Activated T-helper 1 cell treated with anti-CD3 and anti-CD28 coated beads, Interleukin-2, amount 50 U/mL, for 16 hours (primary cell): ENCODE measurements at places on chromosomes 4 and X.

GRCh38 chrX:49272421-49272820 lies 2.8 kb downstream of the PPP1R3F start:
- no peak for DNase-seq

DNA sequence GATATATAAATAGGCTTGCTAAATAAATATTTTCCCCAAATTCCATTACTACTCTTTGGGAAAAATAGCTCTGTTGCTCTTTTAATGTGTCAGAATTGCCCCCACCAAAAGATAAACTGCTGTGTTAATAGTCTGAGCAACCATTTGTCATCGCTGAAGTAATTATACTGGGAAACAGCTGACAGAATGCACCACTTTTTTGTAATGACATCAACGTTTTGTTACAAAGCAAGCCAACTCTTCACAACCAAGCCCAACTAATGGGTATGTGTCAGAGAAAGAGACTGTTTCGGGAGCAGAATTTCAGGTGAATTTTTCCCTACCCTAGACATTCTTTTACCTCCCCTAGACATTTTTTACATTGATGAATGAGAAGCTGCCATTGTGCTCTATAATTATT lies 405.0 kb upstream of the MAGEB18 start:
- DNase-seq, result no peak

- no peak for DNase-seq
Measured at GRCh38 chr4:149031399-149031798, 589.2 kb upstream of the NR3C2 start.

DNA sequence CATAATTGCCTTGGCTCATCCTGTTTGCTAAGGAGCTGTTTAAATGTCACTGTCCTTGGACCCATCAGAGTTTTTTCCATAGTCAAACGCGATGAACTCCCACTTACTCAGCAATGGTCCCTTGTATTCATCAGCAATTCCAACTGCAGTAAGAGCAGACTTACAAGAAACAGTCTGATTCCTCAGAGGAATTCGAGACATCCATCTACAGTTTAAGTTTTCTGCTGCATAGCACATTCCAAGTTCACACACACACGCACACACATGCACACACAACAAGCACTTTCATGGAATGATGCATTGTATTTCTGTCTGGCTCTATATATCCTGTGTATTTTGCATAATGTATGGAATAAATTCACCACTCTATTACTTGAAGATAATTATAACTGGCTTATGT lies 32.7 kb upstream of the TMEM150C start:
- DNase-seq, result no peak

- no peak for DNase-seq
Measured at GRCh38 chr4:133385161-133385954, 236.3 kb downstream of the PCDH10 start.

GRCh38 chr4:94665500-94666404 lies 92.0 kb upstream of the BMPR1B start:
- DNase-seq, result no peak

DNA sequence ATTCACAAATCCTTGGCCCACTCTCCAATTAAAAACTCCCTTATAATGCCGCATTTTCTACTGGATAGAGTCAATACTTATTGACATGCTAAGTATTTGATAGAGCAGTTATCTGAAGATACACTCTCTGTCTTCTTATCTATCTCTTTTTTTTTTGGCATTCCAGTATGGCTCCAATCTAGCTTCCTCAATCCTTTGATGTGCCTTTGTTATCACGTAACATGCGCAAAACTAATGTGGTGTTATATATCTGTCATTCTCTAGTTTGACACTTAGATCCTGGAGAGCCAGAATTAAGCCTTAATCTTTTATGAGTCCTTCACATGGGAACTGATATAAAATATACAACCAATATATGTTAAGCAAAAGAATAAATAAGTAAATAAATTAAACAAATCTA lies 54.7 kb downstream of the VSIG4 start:
- no peak for DNase-seq

GRCh38 chr4:9773471-9773870 lies 8.0 kb upstream of the DRD5 start:
- DNase-seq, result no peak

DNA sequence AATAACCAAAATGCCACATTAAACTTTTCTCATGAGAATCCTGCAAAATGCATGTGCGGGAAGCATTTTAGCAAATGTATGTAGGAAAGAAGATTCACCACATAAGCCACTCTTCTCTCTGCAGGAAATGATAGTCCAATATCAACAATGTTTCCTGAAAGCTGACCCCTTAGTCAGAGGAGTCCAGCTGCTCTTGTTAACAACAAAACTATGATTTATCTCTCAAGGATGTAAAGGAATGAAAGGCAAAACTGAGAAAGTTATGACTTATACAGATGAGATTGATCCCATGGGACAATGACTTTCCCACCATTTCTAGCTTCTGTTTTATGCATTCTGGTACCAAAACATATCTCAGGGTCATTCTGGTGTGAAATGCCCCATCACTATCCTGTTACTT lies 125.0 kb upstream of the EDNRA start:
- no peak for DNase-seq

- DNase-seq, result no peak
Measured at GRCh38 chrX:906586-906985, 276.0 kb downstream of the SHOX start.

GRCh38 chr4:30073011-30073710 lies 647.0 kb upstream of the PCDH7 start:
- DNase-seq, result no peak

GRCh38 chr4:8028884-8029568 lies 89.4 kb upstream of the AFAP1 start:
- DNase-seq, result no peak

GRCh38 chr4:3719836-3720235 lies 46.3 kb upstream of the ADRA2C start:
- DNase-seq, result no peak

- no peak for DNase-seq
Measured at GRCh38 chr4:84852081-84852480, 114.4 kb downstream of the WDFY3 start.

DNA sequence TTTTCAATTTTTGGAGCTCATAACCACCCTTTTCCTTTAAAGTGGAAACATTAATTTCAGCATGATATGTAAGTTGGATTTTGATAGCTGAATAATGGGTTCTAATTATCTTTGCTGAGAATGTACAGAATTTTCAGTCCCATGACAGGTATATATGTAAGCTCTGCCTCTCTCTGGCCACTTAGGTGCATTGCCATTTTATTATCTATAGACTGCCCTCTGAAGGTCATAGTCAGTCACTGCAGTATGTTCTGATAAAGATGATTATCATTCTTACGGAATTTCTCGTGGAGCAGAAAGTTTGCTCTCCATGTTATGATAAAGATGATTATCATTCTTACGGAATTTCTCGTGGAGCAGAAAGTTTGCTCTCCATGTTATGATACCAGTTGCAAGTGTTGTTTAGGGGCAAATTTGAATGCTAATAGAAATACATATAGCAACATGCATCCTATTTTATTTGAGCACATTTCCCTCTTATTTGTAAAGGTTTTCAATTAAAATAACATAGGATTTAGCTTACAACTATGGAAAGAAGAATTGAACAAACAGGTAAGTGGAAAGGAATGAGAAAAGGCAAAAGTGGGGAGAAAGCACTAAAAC lies 10.4 kb downstream of the AFP start:
- no peak for DNase-seq

- no peak for DNase-seq
Measured at GRCh38 chrX:80602036-80602860, 182.0 kb downstream of the TENT5D start.

DNA sequence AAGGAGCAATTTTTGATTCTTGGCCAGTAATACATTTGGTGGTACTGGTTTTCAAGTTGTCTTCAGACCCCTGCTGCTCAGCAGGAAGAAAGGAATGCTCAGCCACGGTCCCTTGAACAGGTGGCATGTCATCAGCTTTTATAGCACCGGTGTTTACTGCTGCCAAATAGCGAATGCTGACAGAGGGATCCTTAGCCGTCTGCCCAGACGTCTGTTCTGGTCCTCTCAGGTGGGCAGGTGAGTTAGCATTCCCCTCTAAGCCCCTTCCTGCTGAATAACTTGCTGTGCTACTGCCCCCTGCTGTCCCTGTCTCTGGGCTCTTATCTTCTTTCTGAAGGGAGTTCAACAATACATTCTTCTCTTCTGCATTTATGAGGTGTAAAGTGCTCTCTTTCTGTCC lies 28.4 kb downstream of the BOD1L1 start:
- DNase-seq, result no peak

DNA sequence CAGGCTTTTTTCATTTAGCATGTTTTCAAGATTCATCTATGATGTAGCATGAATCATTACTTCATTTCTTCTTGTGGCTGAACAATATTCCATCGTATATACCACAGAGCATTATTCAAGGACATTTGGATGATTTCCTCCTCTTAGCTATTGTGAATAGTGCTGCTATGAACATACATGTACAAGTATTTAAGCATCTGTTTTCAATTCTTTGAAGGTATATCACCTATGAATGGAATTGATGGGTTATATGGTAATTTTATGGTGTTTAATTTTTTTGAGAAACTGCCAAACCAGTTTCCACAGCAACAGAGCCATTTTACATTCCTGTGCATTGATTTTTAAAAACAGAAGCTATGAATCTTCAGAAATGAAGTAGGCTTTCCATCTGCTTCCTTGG lies 36.1 kb upstream of the WDR19 start:
- DNase-seq, result no peak

DNA sequence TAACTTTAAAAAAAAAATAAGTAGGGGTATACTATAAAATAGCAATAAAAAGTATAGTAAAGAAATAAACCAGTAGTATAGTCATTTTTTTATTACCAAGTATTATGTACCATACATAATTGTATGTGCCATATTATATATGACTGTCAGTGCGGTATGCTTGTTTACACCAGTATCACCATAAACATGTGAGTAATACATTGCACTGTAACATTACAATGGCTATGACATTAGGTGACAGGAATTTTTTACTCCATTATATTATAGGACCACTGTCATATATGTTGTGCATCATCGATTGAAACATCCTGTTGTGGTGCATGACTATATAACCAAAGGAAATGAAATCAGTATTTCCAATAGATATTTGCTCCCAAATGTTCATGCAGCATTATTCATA lies 176.9 kb upstream of the ARHGAP24 start:
- DNase-seq, result no peak

GRCh38 chr4:161285461-161285860 lies 878.3 kb downstream of the FSTL5 start:
- no peak for DNase-seq

DNA sequence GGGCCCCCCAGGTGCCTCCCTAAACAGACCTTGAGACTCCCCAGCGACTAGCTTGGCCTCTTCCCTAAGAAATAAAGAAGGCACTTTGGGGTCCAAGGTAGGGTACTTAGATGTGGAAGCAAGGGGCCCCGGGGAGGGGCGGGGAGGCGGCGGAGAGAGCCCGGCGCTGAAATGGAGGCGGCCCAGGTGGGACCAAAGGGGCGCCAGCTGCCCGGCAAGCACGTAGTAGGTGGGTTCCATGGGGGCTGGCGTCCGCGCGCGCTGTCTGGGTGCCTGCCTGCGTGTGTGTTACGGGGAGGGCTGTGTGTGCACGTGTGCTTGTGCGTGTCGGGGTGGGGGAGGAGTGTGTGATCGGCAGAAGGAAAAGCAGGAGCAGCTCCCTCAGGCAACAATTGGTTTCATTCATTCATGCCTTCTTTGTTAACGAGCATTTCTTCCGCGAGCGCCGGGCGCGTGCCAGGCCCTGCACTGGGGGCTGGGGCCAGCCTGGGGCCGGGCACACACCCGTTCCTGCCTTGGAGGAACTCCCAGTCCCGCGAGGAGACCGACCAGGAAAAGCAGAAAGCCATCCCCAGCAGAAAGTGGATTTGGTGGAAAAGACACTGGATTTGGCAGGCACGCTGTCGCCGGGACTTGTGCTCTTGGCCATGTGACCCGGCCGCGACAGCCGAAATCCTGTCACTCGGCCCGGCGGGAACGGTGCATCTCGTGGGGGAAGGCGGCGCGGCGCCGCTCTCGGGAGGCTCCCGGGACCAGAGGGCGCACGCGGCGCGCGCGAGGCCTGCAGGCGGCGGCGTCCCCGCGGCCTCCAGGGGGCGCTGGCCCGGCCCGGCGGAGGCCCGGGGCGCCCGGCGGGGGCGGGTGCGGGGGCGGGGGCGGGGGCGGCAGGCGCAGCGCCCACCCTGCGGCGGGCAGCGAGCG lies 3.3 kb upstream of the DUSP9 start:
- DNase-seq, result no peak

- DNase-seq, result no peak
Measured at GRCh38 chr4:176837169-176837895, 44.6 kb upstream of the VEGFC start.

DNA sequence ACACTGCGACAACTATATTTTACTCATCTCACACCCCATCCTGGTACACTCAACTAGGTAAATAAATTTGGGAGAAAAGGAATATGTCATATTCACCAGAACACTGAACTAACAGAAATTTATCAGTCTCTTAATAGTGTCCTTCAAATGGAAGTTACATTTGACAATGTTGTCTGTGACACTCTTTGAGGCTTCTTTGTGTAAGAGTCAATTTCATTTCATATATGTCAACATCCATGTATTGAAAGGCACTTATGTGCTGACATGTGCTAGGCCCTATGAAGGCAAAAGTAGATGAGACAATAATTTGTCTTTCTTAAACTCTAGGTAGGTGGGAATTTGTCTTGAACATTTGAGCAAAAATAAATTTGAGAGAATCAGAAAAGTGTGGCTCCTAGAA lies 82.0 kb downstream of the TECRL start:
- no peak for DNase-seq

GRCh38 chr4:166724369-166724768 lies 509.9 kb downstream of the SPOCK3 start:
- no peak for DNase-seq

- DNase-seq, result no peak
Measured at GRCh38 chrX:141989815-141990214, 86.1 kb downstream of the MAGEC1 start.

DNA sequence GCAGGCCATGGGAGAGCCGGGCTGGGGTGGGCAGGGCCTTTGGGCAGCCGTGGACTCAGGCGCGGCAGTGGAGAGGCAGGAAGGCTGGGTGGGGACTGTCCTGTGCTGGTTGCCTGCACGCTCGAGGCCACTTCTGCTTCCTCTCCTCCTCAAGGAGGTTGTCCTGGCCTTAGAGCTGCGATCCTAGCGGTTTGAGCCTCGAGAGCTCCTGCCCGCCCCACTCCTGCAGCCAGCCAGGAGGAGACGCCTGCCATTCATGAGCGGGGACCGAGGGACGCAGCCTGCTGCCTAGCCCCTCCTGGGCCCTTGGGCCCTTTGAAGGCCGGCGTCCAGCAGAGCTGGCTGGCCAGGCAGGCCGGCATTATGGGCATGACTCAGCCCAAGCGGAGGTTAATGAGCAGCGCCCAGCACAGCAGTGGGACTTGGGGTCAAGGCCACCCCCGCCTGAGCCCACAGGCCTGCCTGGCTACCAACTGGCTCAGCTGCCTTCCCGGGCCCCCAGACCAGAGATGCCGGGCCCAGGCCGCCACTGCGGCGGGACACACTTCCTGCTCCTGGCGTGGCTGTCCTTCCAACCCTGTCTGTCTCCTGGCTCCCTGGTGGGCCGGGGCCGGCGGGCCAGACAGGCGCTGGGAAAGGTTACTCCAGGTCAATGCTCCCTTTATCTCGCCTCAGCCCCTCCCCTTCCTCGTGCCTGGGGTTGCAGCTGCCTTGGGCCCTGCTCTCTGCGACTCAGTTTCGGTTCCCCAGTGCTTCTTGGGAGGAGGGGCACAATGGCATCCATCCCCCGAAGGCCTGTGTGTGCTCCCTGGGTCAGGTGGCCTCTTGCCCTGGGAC lies 1.8 kb downstream of the ABCD1 start:
- DNase-seq, result no peak

- DNase-seq, result no peak
Measured at GRCh38 chr4:159158985-159159384, 56.1 kb downstream of the RAPGEF2 start.

GRCh38 chrX:19640693-19641374 lies 125.5 kb upstream of the MAP3K15 start:
- DNase-seq, result no peak

- no peak for DNase-seq
Measured at GRCh38 chr4:15254236-15254880, 173.5 kb upstream of the C1QTNF7 start.
